ENCODE measurements at places on chromosomes 3 and 15.

- DNase-seq, result no peak
These were observed 773.1 kb upstream of the NR2F2 start for GRCh38 chr15:95557226-95558046.

DNA sequence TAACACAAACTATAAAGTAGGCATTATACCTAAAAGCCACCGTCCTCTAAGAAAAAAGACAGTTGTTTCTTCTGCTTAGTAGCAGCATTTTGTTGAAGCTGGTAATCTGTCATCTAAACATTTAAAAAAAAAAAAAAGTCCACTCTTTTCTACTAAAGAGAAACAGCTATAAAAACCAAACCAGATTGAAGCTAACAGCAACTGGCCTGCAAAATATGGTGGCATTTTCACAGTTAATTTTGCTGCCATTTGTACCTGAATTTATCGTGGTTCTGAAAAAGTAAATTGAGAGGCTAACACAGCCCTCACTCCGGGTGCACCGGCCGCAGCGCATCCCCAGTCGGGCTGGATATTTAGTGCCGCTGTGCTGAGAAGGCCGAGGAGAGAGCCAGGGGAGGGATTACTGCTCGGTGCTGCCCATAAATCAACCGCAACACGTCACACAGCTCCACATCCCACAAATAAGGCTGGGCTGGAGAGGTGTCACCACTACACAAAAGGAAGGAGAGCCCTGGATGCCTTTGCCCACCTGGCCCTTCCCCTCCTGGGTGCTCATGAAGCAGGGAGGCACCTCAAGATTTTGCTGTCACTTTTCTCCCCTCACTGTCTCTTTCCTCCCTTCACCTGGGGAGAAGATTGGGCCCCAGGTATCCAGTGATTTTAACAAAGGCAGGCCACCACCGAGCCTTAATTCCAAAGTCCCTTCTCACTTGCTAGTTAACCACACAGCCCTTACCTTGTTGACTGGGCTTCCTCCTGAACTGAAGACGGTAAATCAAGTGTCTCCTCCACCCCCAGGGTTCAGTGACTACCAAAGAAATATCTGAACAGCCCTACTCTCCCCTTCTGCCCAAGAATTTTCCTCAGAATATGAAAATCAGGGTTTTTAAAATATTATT lies 44.4 kb downstream of the MECOM start:
- DNase-seq, result no peak

- DNase-seq, result no peak
These were observed 1.4 kb upstream of the CRABP1 start for GRCh38 chr15:78338781-78339180.

DNA sequence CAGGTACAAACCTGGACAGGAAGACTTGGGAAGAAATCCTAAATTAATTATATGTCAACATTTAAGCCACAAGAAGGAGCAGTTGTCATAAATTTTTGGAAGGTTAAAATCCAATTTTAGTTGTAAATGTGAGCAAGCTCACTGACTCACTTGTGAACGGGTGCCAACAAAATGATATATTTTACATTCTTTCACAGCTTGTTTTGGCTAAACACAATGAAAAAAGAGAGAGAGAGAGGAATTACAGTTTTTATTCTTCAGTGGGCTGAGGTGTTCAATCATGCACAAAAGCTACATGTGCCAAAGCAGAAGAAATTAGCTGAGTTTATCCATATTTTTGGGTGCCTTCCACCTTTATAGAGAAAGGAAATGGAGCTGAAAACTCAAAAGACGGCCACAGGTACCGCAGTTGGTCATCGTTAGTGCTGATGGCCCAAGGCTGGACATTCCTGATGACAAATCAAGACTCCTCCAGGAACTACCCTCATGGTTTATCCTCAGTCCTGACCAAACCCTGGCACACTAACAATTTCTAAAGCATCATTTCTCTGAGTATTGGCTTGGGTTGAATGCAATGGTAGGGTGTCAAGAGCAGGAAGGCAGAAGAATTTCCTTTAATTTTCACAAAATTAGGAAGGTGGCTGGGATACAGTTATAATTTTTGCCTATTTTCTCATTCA lies 37.6 kb upstream of the WNT5A start:
- DNase-seq, result no peak

- no peak for DNase-seq
These were observed 513.4 kb downstream of the SHQ1 start for GRCh38 chr3:72334681-72335457.

DNA sequence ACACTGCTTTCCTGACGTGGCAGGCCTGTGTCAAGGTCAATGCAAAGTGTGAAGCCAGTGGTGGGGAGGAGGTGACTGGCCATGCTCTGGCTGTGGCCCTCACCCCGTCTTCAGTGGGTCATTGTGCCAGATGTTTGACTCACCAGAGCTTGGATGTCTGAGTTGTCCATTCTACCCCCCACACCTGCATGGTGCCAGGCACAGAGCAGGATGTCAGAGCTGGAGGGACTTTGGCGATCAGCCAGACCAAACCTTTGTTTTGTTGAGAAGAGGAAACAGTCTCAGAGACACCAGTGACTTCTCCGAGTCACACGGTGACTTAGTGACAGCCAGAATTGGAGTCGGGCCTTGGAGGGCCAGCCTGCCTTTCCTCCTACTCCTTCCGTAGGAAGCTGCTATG lies 49.5 kb downstream of the SMAD6 start:
- peak; percentile 40 for DNase-seq

DNA sequence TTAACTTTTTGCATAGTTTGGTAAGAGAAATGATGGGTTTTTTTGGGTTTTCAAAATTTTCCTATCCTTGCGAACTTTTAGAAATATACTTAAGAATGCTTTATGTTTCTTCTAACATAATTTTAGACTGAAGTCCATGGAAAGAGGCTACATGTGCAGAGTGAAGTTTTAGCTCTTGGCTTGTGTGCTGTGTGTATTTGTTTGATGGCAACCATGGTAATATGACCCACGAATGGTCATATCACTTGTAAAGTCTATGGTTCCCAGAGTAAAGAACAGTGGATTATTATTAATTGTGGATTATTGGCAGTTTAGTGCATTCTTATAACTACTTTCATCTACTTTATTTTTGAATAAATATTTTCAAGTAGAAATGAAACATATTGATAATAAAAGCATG lies 124.0 kb upstream of the GOLGA6L4 start:
- DNase-seq, result no peak

- DNase-seq, result no peak
These were observed 38.6 kb downstream of the TRIM71 start for GRCh38 chr3:32856355-32856889.

- no peak for DNase-seq
These were observed 54.1 kb downstream of the PLXNA1 start for GRCh38 chr3:127037021-127037400.

DNA sequence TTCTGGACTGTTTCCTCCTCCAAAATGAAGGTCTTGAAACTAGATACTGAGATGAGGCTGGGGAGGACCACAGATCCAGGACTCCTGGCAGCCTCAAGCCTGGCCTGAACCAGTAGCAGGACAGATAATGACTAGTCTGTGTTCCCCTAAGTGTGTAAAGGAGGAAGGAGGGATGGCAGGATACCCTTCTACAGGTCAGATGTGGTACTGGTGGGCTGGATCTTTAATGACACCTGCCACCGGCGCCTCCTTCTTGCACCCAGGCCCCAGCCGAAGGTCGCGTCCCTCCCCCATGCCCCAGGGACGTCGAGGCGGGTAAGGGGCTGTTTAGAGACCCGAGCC lies 556 bp downstream of the USP19 start:
- DNase-seq, result no peak

DNA sequence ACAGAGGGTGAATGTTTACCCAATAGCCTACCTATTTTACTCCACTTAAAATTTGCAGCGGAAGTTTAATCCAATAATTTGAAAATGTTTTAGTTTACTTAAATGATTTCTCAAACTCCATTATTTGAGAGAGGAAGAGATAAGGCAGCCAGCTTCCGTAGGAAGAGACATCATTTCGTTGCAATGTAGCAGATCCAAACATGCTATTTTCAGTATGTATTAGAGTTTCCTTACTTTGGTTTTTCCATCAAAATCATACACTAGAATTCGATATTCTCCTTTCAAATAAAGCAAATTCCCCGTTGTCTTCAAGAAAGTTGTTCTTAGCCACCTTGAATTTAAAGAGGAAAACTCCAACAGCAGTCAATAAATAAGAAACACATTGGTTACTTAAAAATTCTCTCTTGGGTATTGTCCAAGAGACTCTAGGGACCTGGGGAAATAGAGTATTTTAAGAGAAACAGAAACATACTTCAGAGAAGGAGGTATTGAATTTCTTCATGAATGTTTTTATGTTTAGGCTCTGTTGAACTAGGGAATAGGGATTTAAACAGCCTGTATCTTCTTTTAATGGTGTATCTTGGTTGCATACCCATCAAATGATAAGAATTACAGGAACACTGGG lies 324.5 kb upstream of the GBE1 start:
- no peak for DNase-seq

GRCh38 chr15:67103869-67104268 lies 38.5 kb downstream of the SMAD3 start:
- peak; percentile 38 for DNase-seq

GRCh38 chr3:24451461-24452099 lies 43.1 kb downstream of the THRB start:
- DNase-seq, result no peak

GRCh38 chr3:71416876-71417275 lies 166.7 kb downstream of the FOXP1 start:
- peak; percentile 66 for DNase-seq

DNA sequence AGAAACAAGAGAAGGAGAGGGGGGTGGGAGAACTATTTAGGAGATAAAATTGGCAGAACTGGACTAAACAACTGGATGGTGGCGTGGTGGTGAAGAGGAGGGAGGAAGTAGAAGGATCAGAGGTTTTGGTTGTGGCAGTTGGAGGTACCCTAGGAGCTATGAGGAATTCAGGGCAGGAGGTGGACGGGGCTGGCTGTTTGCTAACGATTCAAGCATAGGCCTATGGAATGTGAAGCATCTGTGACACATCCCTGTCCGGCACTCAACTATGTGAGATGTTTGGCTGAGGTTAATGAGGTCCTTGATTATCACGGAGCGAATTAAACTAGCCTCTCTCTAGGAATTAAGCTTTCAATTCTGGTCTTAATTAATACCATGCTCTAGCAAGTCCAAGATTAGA lies 13.5 kb downstream of the TARS3 start:
- no peak for DNase-seq

DNA sequence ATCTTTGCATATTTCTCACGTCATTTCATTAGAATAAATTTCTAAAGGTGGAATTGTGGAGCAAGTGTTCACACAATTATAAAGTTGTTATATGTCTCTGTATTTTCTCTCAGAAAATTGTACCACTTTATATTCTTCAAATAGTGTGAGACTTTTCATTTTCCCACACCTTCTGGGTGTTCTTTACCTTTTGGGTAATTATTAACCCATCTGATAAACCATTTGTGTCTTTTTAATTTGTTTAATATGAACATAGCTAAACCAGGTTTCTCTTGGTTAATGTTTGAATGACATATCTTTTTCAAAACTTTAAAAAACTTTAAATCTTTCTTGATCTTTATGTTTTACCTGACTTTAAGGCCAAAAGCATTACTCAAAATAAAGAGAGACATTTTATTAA lies 40.5 kb downstream of the DZIP3 start:
- DNase-seq, result no peak

- peak; percentile 50 for DNase-seq
These were observed 136.9 kb upstream of the SLC2A2 start for GRCh38 chr3:171163101-171164066.

- no peak for DNase-seq
These were observed 10.9 kb downstream of the CTDSPL start for GRCh38 chr3:37872413-37873160.

GRCh38 chr3:113227146-113227545 lies 15.8 kb downstream of the BOC start:
- no peak for DNase-seq

- DNase-seq, result no peak
These were observed 153.8 kb downstream of the SHQ1 start for GRCh38 chr3:72694398-72694797.

GRCh38 chr3:126104028-126104635 lies 20.2 kb upstream of the SLC41A3 start:
- DNase-seq, result no peak

- DNase-seq, result no peak
These were observed 176.5 kb upstream of the LYSMD4 start for GRCh38 chr15:99909592-99910295.

DNA sequence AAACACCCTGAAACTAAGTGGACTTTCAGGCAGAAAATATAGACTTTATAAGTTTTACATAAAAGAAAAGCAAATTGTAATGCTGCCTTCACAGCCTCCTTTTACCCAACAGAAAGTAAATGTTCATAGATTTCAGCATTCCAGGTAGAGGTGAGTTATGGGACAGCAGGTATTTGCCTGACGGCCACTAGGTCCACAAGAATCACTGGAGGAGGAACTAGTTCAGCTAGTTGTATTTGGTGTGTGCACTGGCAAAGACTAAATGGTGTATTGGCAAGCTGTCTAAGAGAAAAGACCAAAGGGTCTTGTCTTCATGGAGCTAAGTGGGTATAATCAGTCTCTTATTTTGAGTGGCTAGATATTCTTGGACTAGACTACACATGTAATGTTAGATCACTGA lies 34.2 kb downstream of the ZNF654 start:
- DNase-seq, result no peak

DNA sequence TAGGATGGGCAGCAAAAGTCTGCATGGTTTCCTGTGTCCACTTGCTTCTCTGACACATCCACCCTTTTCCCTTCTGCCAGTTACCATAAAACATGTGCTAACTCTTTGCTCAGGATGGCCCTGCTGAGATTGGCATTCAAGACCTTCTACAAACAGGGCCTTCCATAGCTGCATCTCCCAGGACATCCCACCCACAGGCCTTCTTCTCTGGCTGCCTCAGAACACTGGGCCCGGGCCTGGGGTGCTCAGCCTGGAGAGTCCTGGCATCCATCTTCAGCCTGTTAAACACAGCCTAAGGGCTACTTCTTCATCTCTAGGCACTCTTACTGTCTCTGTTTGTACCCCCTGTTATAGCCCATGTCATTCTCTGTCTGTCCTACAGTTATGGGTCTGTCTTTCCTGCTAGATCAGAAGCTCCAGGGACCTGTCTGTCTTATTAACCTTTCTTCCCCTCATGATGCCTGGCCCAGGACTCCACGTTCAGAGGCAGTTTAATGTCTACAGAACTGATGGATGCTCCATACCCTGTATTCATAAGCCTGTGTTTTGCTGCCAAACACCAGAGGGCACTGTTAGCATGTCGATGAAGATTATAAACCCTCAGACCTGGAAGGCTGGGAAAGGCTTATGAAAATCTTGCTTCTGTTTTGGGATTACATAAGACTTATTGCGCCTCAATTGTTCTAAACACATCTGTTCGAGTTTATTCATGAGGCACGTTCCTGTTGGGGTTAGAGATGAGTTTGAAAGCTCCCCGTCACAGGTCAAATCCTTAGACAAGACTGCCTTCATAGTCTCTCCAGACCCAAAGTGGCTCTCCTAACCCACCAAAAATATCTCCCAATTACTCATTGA lies 16.5 kb downstream of the SEMA3G start:
- DNase-seq, result no peak

DNA sequence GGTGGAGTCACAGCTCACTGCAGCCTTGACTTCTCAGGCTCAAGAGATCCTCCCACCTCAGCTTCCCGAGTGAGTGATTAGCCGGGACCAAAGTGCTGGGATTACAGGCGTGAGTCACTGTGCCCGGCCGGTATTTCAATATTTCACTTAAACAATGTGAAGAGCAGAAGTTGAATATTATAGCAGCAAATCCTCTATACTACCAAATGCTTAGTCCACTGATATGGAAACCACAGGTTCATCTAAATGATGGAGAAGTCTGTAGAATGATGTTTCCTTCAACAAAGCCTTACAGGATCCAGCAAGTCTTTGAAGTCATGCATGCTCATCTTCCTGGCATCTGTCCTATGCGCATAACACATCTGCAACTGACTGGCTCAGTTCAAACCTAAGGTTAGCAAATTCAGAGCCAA lies 20.3 kb upstream of the UACA start:
- DNase-seq, result no peak

- DNase-seq, result no peak
These were observed 83.9 kb upstream of the CDAN1 start for GRCh38 chr15:42820811-42821210.

Data from naive thymus-derived CD4-positive, alpha-beta T cell (primary cell).